ENCODE measurements at places on chromosomes 7 and 10.

DNA sequence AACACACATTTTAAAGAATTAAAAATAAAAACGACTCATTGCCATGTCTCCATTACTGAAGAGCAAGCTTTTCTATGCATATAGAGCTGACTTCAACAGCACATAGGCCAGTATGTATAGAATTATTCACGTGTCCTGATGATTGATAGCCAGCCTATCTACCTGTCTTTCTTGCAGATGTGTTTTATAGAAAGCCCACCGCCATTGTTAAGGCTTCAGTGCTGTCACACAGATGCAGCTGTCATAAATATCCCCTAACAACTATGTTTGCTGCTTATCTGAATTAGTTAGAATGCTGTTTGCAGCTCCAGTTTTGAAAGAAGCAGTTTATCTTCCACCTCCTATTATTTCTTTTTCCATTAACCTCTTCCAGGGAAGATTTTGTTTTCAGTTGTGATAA lies 235.9 kb downstream of the SLC25A13 start:
- no peak for DNase-seq

GRCh38 chr10:108413954-108414353 lies 1249.4 kb upstream of the SORCS1 start:
- DNase-seq, result no peak

DNA sequence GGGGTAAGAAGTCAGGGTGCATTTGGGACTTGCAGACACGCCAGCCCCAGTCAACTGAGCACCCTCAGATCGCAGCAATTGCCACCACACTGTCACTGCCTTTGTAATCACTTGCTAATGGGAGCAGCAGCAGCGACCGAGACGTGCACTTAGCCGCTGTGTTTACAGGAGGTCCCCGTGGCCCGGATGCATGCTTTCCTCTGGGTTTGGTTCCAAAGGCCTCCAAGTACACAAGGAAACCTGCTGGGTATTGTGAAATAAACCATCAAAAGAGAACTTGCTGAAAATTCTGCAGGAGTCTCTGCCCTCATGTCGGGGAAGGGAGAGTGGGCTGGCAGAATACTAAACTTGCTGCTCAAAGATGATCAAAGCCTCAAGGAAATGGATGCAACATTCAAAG lies 341.7 kb downstream of the DNAJB6 start:
- no peak for DNase-seq

DNA sequence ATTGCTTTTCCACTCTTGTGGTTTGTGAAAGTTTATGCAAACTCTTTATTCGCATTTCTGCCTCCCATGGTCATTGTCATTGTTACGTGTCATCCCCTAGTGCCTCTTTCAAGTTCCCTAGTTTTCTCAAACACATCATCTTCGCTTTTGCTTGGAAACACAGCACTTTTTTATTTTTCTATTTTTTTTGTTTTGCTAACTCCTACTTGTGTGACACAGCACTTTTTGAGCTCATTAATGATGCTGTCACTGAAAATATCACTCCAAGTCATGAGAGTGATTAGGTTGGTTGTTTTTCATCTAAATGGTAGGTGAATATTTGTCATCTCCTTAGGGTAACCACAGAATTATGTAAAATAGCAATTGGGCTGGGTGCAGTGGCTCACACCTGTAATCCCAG lies 8.5 kb upstream of the STX1A start:
- no peak for DNase-seq

DNA sequence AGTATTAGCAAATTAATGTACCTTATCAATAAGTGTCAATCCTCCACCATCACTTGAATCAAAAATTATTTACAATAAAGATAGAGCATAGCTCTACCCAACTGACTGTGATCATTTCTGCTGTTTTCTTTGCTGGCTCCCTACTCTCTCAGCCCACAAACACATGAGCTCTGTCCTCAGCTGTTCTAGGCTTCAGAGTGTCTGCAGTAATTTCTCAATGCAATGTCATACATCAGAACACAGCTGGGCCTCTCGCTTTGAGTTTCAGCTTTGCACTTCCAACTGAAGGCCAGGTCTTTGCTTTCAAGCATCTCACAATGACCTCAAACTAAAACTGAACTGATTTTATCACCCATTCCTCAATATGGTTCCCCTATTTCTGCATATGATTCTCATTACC lies 55.7 kb downstream of the RNF133 start:
- DNase-seq, result no peak

GRCh38 chr7:2237109-2237602 lies 4.4 kb upstream of the MAD1L1 start:
- no peak for DNase-seq

GRCh38 chr10:104445359-104445758 lies 91.7 kb downstream of the CFAP58 start:
- no peak for DNase-seq

DNA sequence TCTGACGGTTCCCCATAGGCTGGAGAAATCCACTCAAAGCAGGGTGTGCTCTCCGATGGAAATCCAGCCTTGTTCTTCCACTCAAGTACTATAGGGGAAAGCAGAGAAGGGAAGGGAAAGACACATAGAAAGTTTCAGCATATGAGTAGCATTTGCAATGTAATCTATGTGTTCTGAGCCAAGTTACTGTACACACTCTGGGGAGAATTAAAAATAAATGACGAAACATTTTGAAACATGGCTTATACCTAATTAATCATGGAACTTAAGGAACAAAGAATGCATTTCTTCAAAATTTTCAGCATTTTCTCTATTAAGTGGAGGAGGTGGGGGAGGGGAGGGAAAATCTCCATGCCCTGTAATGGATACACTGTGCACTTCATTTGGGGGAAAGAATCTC lies 198.1 kb upstream of the HABP2 start:
- no peak for DNase-seq

GRCh38 chr10:58512491-58513187 lies at the start of gene BICC1:
Gene BICC1, plus strand, starts transcription at chr10:58512872. Its CDS starts 272 bp downstream, at chr10:58513144.
- peak; percentile 11 for DNase-seq

GRCh38 chr10:62153191-62153590 lies 115.5 kb downstream of the RTKN2 start:
- DNase-seq, result no peak

GRCh38 chr7:157689269-157690057 lies 352.7 kb downstream of the DNAJB6 start:
- DNase-seq, result no peak

- DNase-seq, result peak; percentile 30
Measured at GRCh38 chr7:44103923-44104859, at the start of gene AEBP1. Gene AEBP1, plus strand, starts transcription at chr7:44104345. Its CDS starts 321 bp downstream, at chr7:44104666.

DNA sequence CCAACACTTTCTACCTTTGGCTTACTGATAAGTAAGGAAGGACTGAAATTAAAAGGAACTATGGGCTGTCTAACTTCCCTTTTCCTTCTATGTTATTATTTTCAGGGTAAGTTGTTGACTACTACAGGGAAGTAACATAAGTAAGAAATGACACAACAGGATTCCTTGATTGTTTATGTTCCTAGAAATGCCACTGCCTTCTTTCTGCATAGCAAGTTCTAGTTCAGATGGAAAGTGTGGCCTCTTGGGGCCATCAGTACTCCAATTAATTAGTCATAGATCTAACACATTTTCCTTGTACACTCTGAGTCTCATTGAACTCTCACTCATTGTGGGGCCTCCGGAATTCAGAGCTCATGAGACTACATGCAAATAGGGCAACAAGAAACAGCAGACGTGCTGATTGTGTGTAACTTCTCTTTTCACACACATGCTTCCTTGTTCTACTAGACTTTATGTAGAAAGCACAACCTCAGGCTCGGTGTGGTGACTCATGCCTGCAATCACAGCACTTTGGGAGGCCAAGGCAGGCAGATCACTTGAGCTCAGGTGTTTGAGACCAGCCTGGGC lies 35.3 kb upstream of the HIBADH start:
- no peak for DNase-seq

- DNase-seq, result no peak
Measured at GRCh38 chr7:82291931-82292330, 151.6 kb downstream of the CACNA2D1 start.

DNA sequence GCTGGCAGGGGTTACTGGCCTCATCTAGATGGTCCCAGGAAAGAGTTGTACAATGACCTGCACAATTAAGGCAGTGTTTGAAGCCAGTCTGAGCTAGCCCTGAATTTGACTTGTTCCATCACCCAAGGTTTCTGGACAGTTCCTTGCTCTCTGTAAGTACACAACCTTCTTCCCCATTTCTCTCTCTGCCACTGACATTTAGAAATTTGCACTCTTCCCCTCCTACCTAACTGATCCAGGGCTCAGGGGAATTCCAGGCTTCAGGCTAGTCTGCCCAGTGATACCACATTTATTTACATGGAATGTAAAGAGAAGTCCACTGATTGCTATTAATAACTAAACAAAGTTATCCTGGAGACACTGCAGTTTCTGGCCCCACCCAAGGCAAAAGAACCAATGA lies 139.0 kb upstream of the GPR26 start:
- DNase-seq, result no peak

All from T-helper 2 cell treated with Interferon-gamma antibody and Interleukin-4, amounts not matched to agents 5 μg/mL and 100 μg/mL, for 36 hours (primary cell).